ENCODE measurements at places on chromosomes 2 and 18.

DNA sequence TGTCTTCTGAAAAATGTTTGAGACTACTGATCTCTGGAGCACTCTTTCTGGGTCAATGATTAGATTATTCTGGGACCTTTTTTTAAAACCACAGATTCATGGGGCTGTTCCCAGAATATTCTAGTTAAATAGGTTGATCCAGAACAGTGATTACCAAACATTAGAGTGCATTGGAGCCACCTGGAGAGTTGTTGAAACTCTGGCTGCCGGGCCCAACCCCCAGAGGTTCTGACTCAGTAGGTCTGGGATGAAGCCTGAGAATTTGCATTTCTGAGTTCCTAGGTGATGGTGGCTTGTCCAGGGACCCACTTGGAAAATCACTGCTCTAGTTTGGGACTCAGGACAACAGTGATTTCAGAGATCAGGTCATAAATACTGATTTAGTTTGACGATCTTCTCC lies 197.3 kb downstream of the PTPRM start:
- no peak for DNase-seq

- no peak for DNase-seq
Measured at GRCh38 chr2:84515788-84516187, 510 bp upstream of the DNAH6 start.

DNA sequence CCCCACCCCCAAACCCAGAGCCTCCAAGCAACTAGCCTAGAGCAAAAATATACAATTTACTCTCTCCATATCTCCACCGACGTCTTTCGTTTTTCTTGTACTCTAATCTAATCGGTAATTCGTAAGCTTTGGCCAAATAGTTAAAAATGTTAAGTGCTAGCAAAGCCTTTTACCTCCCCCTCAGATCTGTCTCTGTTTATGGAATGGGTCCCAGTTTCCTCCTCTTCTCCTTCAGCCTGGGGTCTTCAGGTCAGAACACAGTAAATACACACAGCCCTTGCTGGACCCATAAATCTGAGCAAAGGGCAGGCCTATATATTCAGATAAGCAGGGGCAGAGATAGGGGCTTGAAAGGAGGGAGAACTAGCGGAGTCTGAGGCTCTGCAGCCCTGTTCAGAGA lies 267.4 kb downstream of the MEIS1 start:
- DNase-seq: no peak

GRCh38 chr2:143070704-143071103 lies 58.5 kb upstream of the ARHGAP15 start:
- DNase-seq: no peak

- no peak for DNase-seq
Measured at GRCh38 chr2:145273840-145274239, 753.9 kb upstream of the ZEB2 start.

GRCh38 chr2:177929662-177930522 lies 142.7 kb downstream of the PDE11A start:
- DNase-seq: no peak

DNA sequence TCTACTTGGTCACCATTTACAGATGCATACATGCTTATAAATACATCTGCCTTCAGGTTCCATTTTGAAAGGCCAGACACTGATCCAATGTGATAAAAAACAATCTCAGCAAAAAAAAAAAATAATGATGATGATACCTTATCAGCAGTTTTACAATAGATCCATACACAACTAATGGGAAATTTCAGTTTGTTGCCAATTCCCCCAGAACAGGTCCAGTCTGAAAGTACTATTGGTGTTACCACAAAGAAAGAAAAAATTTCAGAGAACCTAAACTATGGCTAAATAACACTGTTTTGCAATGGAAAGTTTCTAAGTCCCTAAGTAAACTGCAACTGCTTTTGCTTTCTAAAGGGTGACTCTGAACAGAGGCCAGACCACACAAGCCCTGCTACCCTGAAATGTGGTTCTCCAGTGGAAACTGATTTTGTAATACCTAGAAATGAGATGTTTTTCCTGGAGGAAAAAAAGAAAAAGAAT lies 54.1 kb downstream of the LPIN2 start:
- no peak for DNase-seq

DNA sequence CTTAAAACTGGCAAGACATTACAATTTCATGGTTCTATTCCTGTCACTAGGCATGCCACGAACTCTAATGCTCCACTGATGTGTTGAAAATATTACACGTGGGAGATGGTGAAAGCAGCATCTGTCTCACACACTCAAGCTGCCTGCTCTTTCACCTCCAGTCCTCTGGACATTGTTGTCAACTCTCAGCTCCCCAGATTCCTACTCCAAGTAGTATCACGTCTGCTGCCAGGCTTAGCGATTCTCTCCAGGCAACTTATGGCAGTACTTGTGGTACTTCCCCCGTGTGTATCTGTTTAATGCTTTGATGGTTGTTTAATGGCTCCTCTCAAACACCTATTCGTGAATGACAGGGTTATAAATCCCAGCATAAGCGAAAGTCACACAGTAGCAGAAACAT lies 103.8 kb downstream of the TMEFF2 start:
- no peak for DNase-seq

GRCh38 chr2:20235655-20236305 lies 10.8 kb upstream of the SDC1 start:
- DNase-seq: no peak

GRCh38 chr2:149320362-149320761 lies 10.0 kb upstream of the LYPD6 start:
- DNase-seq: no peak

GRCh38 chr18:12748671-12749070 lies 45.8 kb downstream of the PSMG2 start:
- no peak for DNase-seq

- no peak for DNase-seq
Measured at GRCh38 chr18:11343096-11343495, 193.7 kb upstream of the PIEZO2 start.

DNA sequence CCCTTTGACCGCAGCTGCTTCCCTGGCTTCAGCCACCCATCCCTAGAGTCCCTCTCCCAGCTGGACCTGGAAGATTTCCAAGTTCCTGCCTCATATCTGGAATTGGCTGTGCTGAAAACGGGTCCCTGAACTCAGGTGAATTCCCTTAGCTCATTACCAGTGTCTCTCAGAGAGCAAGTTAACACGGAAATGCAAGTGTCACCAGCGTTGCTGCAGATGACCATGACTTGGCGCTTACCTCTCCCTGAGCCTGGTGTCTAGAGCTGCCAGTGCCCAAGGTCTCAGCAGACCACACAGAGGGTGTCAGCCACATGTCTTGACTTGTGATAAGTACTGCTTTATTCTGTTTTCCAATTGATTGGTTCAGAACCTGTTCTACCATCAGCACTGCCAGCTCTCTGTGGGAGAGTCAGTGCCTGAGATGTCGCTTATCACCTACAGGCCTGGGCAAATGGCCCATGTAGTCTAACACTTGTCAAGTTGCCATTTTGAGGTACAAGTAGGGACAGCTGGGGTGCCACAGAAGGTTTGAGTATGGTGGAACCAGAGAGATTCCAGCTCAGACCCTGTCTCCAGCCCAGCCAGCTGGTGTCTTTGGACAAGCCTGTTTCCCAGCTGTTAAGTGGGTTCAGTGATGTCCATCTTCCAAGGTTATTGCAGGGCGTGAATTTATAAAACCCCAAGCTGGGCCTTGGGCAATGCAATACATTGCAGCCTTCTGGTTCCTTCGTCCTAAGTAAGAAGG lies 48.7 kb downstream of the LYPD1 start:
- no peak for DNase-seq

DNA sequence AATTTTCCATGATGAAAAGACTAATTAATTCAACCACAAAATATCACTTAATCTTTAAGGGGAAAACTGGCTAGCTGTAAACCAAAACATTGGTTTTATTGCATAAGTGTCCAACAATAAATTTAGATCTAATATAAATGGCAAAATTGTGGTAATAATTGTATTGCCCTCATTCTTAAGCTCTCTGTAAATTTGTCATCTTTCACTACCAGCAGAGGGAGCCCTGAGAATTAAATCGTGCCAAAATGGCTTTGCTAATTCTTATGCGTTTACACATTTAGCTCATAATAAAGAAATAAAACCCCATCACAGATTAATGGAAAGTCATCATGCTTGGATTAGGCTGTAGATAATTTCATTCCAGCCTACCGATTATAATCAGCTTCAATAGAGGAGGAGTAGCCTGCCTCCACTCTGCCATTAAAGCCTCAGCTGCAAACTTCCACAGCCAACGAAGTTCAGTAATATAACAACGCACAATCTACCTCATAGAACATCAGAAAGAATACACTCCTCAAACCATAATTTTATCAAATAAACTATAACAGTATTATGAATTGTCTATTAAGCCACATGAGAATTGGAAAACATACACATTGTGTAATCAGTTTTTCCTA lies 70.0 kb upstream of the ATP5MC3 start:
- no peak for DNase-seq

DNA sequence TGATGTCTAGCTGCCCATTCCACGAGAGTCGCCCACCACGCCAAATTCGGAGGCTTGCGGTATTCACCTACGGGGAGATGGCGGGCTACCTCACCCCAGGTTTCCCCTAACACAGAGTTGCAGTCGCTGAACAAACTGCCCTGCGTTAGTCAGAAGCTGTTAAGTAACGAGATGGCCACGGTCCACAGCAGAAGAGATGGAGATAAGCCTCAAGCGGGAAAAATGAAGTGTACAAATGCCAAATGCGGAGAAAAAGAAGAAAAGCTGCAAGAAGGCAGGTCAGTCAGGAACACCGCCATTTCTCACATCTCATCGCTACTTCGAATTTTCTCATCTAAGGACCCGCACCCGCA lies 425 bp downstream of the ASB3 start:
- DNase-seq: no peak
